NCI-H460 (cell line): ENCODE measurements at places on chromosomes 5 and 9.

- DNase-seq = no peak
Observed at GRCh38 chr5:141914199-141914743, 9.4 kb upstream of the DELE1 start.

GRCh38 chr9:135253305-135254004, 166.0 kb downstream of the OLFM1 start:
- peak; percentile 3 for DNase-seq

DNA sequence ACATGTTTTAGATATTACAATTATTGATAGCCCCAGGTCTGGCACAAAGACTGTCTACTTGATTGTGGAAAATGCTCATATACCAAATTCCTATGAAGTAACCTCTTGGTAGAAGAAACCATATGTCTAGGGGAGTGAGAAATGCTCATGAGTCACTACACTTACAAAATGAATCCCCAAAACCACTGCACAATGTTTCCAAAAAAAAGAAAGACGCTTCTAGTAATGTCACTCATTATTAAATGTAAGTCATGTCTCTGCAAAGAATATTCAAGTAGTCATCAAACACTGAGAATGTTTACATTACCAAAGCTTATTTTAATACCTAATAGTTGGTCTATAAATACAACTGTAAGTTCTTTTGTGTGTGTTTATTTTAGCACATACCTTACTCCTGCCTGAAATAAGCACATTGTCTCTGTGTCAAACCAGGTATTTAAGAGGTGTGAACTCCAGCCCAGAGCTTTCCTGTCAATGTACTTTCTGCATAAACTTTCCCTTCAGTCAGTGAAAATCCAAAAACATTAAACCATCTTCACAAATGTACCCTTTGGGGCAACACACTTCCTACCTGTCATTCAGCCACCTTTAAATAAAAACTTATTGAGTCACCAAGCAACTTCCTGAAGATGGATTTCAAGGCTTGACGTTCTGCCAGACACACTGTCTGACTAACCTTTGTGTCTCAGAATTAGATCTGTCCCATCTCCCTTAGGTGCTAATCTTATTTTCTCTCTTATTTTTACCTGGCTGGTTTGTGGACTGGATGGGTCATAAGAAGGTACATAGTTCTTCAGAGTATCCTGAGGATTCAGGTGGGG, 194.0 kb downstream of the NFIB start:
- DNase-seq = no peak

DNA sequence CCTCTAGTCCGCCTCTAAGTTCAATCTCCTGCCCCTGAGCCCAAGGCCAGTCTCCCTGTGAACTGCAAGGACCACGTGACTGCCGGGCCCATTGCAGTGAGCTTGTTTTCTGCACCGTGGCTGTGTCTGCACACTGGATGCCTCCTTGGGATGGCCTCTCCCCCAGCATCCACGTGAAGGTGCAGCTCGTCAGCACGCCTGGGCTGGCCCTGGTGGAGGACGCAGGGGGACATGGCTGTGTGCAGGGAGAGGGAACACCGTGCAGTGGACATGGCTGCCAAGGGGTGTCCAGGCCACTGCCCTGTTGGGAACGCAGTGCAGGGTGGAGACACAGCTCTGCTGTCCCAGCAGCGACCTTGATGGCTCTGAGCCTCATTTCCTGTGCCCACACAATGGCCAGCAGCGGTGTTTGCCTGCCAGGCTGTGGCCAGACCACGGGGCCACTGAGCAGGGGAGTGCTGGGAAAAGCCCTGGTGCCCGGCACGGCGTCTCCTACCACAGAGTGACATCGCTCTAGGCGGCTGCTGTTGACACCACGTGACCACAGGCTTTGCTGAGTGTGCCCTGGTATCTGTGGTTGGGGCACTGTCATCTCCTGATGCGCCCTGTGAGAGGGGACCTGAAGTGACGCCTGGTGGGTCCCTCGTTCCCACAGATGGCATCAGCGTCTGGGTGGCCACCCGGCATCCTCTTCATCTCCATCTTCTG, 26.9 kb upstream of the EXOC3 start:
- DNase-seq = no peak

DNA sequence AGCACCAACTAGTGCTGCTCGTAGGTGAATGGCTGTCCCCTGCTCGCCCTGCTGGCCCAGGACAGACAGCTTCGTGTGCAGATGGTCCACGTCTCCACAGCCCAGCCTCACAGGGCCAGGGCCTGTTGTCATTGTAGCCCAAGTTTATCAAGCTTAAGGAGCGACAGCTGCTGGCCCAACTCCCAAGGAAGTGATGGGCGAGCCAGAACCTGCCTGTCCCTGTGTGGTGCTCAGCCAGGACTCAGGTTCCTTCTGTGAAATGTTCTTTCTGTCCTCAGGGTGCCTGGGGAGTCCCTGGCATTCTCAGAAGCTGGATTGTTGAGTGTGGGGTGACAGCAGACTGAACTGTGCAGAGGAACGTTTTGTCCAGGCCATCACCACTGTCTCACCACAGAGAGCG, 16.4 kb downstream of the TRIP13 start:
- no peak for DNase-seq

GRCh38 chr5:126849101-126849678, 72.3 kb downstream of the LMNB1 start:
- DNase-seq = no peak

- DNase-seq = no peak
Observed at GRCh38 chr5:43038496-43038989, 1.6 kb downstream of the ANXA2R start.

DNA sequence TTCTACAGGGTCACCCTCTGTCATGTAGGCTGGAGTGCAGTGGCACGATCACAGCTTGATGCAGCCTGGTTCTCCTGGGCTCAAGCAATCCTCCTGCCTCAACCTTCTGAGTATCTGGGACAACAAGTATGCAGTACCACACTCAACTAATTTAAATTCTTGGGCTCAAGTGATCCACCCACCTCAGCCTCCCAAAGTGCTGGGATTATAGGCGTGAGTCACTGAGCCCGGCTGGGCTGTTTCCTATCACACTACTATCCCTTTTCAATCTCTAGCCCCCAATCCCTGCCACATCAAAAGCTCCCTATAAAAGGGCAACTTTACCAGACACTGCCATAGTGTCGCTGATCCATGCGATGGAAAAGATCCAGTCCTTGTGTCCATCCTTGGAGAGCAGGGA, 20.4 kb downstream of the DCAF12 start:
- DNase-seq = no peak

DNA sequence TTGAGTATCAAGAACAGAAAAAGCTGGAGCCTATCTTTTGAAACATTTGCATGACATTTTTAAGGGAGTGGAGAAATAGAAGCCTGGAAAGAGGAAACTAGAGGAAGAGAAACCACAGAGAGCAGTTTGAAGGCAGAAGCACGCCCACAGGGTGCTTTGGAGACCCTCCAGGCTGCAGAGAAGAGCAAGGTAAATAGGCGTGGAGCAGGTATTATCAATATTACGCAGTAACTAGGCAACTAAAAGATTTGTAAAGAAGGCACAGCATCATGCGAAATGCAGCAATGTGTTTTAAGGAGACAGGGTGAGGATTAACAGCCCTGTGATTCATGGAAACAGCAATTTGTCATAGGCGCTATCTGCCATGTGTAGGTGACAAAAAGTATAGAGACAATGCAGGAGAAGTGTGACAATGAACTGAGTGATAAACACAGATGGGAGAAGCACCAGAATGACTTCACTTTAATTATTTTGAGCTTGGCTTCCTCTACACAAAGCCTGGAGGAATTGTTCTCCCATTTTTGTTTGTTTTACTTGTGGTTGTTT, 281.2 kb downstream of the BRINP1 start:
- DNase-seq = no peak

DNA sequence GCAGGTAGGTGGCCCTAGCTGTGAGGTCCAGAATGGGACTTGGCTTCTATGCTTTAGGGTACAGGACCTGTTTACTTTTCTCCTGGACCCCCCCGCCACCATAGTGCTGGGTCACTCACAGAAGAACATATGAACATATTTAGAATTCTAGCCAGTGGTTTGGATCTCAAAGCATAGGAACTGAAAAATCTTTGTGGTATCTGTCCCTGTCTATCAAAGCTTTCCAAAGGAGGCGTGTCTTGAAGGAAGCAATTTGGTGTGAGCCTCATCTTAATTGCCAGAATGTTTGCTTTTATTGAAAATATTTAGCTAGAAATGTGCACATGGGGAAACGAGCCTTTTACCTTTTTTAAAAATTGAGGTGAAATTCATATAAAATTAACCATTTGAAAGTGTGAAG, 6.2 kb downstream of the PHF2 start:
- DNase-seq = no peak

DNA sequence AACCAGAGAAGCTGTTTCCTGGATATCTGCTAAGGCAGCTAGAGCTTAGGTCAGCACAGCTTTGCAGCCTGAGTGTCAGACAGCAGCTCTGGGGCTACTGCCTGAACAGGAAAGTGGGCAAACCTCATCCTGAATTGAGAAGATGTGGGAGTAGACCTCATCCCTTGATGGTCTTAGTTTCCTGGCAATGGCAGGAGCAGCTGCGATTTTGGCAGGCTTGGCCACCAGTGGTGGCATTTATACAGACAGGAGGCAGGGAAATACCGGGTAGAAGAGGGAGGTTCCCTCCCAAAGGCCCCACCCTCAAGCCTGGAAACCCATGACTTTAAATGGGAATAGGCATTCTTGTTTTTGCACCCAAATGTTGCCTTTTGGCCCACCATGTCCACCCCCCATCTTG, 69.7 kb downstream of the LIX1 start:
- DNase-seq = no peak

GRCh38 chr5:133400831-133401351, 211.4 kb downstream of the FSTL4 start:
- no peak for DNase-seq

GRCh38 chr5:146076455-146076854, 28.9 kb downstream of the PLAC8L1 start:
- DNase-seq = no peak

DNA sequence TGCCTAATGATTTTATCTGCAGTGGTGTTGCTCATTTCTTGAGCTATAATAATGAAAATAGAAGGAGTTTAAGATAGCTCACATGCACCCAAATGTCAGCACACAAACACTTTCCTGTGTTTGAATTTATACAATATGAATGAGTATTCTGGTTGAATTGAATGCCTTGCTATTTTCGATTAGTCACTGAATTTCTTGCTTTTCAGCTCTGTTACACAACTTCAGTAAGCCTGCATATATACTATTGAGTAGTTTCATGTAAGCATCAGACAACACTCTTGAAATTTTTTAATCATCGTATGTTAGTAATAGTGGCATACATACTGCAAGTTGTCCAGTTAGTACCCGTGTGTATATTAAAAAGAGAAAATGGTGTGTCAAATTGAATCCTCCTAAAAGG, 281.5 kb upstream of the GRIA1 start:
- DNase-seq = no peak

GRCh38 chr5:124655251-124655917, 91.1 kb downstream of the ZNF608 start:
- no peak for DNase-seq

GRCh38 chr5:160418561-160419457, at the start of gene SLU7:
TSS of gene SLU7 (minus strand) at chr5:160419081. CDS start at chr5:160415294, 3,787 bp downstream.
- peak; percentile 93 for DNase-seq

- no peak for DNase-seq
Observed at GRCh38 chr9:71250581-71250980, 129.2 kb upstream of the TRPM3 start.

DNA sequence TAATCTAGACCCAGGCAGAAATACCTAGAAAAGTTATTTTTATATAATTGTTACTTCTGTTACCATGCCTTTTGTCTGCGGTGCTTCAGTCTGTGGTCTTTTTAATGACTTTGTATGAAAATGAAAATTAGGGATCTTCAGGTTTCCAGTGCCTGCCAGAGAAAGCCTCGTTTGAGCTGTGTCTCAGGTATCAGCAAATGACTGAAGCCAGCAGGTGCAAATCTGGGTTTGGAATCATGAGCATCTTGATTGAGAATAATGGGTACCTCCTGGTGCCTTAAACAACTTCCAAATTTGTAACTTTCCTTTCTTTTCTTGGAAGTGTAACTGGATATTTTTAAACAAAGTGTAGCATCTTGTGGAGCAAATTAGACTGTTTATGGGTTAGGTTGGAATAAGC, 4.3 kb downstream of the ZBTB34 start:
- DNase-seq = no peak

DNA sequence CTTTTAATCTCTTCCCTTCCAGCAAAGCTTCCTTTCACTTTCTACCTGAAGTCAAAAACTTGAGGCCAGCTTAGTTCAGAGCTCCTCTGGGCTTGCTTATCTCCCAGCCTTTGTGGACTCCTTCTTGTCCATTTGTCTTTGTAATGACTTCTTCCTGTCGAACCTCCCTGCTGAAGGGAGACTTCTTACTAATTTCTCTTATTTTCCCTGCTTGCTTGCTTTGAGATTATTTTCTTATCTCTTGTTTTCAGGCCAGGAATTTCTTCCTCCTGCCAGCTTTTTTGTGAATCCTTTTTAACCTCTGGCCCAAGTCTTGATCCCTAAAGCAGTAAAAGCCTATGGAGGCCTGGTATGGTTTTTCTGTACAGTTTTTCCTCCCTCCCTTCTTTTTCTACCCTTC, 46.8 kb upstream of the DHFR start:
- DNase-seq = no peak

GRCh38 chr9:104027295-104027694, 66.8 kb upstream of the SMC2 start:
- no peak for DNase-seq

DNA sequence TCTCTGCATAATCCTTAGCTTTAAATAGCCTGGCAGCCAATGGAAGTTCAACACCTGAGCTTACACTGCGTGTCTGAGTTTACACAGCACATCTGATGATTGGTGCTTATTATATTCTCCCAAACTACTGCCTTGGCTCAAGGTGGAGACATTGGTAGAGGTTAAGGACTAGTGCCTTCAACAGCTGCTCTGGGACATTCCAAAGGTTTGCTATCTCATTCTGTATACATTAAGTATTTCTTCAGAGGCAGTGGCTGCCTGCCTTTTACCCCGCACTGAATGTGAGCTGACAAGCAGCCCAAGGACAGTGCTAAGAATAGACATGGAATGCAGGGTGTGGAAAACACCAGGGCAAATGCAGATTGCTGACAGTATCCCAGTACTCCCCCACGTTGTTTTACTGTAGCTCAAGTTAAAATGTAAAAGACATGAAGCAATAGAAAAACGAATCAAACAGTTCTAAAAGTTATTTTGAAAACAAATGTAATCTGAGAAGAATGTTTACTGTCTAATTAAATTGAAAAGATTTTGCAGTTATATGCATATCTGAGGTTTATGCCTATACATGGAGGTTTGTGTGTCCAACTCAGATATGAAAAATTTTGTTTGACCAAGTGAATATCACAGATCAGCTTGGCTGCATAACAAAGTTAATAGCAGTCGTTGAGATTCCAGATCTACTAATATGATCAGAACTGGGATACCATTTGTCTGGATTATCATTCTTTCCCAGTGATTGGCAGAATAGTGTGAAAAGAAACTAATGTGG, 1.8 kb downstream of the HSPB3 start:
- peak; percentile 8 for DNase-seq

- DNase-seq = no peak
Observed at GRCh38 chr9:83132768-83133167, 69.8 kb upstream of the RASEF start.

DNA sequence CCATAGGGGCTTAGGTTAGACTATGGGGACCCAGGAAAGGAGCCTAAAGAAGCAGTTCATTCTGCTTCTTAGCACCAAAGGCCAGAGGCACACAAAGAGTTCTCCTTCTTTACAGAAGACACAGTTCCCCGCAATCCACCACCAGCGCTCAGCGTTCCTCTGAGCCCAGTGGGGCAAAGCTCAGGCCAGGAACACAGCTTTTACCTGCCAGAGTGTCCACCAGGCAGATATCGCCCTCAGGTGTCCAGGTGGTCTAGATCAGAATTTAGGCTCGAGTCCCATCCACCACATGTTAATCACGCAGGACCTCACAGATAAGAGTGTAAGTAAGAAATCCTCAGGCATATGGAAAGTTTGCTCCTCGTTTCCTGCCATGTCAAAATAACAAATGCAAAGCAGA, 53.0 kb downstream of the UBE2QL1 start:
- no peak for DNase-seq
